ENCODE measurements at places on chromosomes 12 and 14. TPM values are rescaled to one million over a fixed set of nuclear protein-coding genes. Genes with fewer than 3 reads are reported as not detected.
A peak's percentile ranks its signal among the peaks of the same experiment; 100 is the strongest.

The FAM186B gene
- total RNA-seq: 0.47 TPM

The BICDL1 gene
- total RNA-seq: 0.15 TPM

The KRT82 gene
- not detected for total RNA-seq

The TNFRSF1A gene
- 124 TPM for total RNA-seq

The EFS gene
- 2.5 TPM for total RNA-seq

DNA sequence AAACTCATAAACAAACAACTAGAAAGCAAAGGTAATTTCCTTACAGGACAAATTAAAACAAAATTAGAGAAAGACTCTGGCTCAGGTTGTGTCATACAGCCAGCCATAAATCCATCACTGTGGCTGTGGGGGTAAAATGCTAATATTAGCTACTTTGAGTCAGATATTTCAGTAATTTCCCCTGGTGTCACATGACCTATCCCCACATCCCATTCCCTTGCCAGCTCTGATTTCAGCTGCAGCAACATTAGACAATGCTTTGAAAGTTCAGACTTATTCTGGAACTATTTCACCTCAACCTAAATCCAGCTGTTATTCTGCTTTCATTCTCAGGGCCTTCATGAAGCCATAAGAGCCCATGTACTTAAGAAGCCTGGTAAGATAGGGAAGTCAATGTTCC, 55.3 kb downstream of the RPL10L start:
- H3K27ac ChIP-seq: no peak overlapping the region
- no peaks in the 10 kb centered on the region for H3K27me3 ChIP-seq
- H3K4me3 ChIP-seq: no peak overlapping the region
- DNase-seq: no peak
- H3K4me1 ChIP-seq: no peaks in the 10 kb centered on the region
- no peaks in the 10 kb centered on the region for H3K36me3 ChIP-seq

- no peak for DNase-seq
- no peak overlapping the region for H3K4me3 ChIP-seq
- no peak overlapping the region for H3K27ac ChIP-seq
- no peaks in the 10 kb centered on the region for H3K27me3 ChIP-seq
- no peaks in the 10 kb centered on the region for H3K4me1 ChIP-seq
- no peaks in the 10 kb centered on the region for H3K36me3 ChIP-seq
Observed at GRCh38 chr12:89969093-89969492, 260.5 kb upstream of the ATP2B1 start.

DNA sequence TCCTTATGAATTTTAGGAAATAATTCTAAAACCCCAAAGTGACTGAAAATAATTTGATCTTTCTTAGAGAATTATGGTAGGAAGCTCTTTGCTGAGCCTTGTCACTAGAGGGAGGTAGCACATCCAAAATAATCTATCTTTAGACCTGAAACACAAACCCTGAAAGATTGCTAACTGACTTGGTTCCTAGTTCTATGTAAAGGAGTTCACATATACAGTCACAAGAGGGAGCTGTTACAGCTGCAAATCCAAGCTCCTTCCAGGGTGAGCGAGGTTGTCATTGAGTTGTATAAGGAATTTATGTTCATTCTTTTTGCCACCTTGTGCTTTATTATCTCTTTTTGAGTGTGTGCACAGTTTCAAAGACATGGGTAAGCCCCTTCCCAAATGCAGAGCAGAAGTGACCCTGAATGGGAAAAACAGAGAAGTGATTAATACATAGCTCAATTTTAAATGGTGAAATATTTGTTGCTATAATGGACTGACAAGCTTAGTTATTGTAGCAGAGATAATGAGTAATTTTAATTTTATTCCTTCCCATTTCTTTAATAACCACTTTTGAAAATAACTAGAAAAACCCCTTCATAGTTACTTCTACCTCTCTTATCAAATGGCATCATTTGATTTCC, 387.9 kb downstream of the DAD1 start:
- H3K4me3 ChIP-seq: no peak overlapping the region
- no peaks in the 10 kb centered on the region for H3K27me3 ChIP-seq
- no peaks in the 10 kb centered on the region for H3K4me1 ChIP-seq
- no peak for DNase-seq

GRCh38 chr12:22628228-22628627, 3.3 kb downstream of the ETNK1 start:
- no peak for DNase-seq
- no peaks in the 10 kb centered on the region for H3K27me3 ChIP-seq
- H3K4me1 ChIP-seq: peaks cover 27% of the 10 kb centered on the region
- H3K4me3 ChIP-seq: peak overlapping the region; percentile 93

GRCh38 chr14:75232597-75232996, 46.0 kb upstream of the FOS start:
- no peak overlapping the region for H3K27ac ChIP-seq
- no peak overlapping the region for H3K4me3 ChIP-seq
- peaks cover 31% of the 10 kb centered on the region for H3K4me1 ChIP-seq
- no peak for DNase-seq
- H3K27me3 ChIP-seq: no peaks in the 10 kb centered on the region

- H3K36me3 ChIP-seq: no peaks in the 10 kb centered on the region
- H3K27ac ChIP-seq: no peak overlapping the region
- no peak for DNase-seq
- no peak overlapping the region for H3K4me3 ChIP-seq
- no peaks in the 10 kb centered on the region for H3K4me1 ChIP-seq
- no peaks in the 10 kb centered on the region for H3K27me3 ChIP-seq
Observed at GRCh38 chr12:109759595-109759994, 46.0 kb downstream of the FAM222A start.

GRCh38 chr12:3014641-3015040, 55.4 kb downstream of the TEAD4 start:
- no peak overlapping the region for H3K27ac ChIP-seq
- DNase-seq: peak; percentile 51
- H3K27me3 ChIP-seq: no peaks in the 10 kb centered on the region
- H3K4me3 ChIP-seq: no peak overlapping the region
- H3K4me1 ChIP-seq: peaks cover 16% of the 10 kb centered on the region
- H3K36me3 ChIP-seq: no peaks in the 10 kb centered on the region

GRCh38 chr12:116099652-116100432, 177.7 kb downstream of the MED13L start:
- H3K4me1 ChIP-seq: peaks cover 23% of the 10 kb centered on the region
- no peaks in the 10 kb centered on the region for H3K27me3 ChIP-seq
- no peak for DNase-seq
- peaks cover 8% of the 10 kb centered on the region for H3K36me3 ChIP-seq
- H3K4me3 ChIP-seq: no peak overlapping the region

DNA sequence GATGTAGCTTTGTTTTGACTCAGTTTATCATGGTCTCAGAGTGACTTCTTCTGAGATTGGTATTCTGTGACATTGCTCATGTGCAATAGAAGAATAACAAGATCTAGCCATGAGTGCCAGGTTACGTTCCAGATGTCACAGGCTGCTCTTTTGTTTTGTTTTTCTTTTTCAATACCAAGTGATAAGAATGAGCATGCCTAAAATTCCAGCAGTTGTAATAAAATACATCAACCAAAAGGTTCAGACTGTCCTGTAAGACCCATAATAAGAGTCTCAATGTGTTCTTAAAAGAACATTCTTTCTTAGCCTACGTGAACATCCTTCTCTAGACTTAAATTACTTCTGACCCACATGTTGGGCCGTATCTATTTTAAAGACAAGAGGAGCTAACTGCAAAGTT, 669.2 kb downstream of the DIO2 start:
- no peak overlapping the region for H3K27ac ChIP-seq
- H3K4me3 ChIP-seq: no peak overlapping the region
- H3K27me3 ChIP-seq: no peaks in the 10 kb centered on the region
- no peak for DNase-seq
- no peaks in the 10 kb centered on the region for H3K4me1 ChIP-seq
- H3K36me3 ChIP-seq: no peaks in the 10 kb centered on the region

- no peak for DNase-seq
- no peaks in the 10 kb centered on the region for H3K27me3 ChIP-seq
- no peaks in the 10 kb centered on the region for H3K36me3 ChIP-seq
- H3K4me1 ChIP-seq: no peaks in the 10 kb centered on the region
- no peak overlapping the region for H3K27ac ChIP-seq
Observed at GRCh38 chr12:130160306-130160705, 2.0 kb upstream of the FZD10 start.

- H3K4me3 ChIP-seq: no peak overlapping the region
- H3K27me3 ChIP-seq: no peaks in the 10 kb centered on the region
- no peaks in the 10 kb centered on the region for H3K36me3 ChIP-seq
Observed at GRCh38 chr12:99059824-99060511, 414.9 kb downstream of the APAF1 start.

GRCh38 chr14:71751264-71751663, 181.0 kb upstream of the RGS6 start:
- no peaks in the 10 kb centered on the region for H3K27me3 ChIP-seq
- H3K4me1 ChIP-seq: no peaks in the 10 kb centered on the region
- no peaks in the 10 kb centered on the region for H3K36me3 ChIP-seq
- no peak for DNase-seq
- H3K27ac ChIP-seq: no peak overlapping the region

DNA sequence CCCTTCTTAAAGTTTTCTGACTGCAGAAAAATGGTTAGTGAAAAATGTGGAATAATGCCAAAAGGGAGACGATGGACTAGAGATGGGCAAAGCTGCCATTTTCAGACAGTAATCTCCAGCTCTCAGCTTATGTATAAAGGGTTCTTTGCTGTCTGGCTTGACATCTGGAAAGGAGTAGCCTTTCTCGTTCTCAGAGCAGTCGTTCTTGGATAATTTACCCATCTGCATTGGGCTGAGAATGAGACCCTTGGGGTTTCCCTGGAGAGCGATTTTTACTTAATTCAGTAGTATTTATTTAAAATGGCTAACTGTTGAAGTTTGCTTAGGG, 1.2 kb downstream of the NUDT4 start:
- no peaks in the 10 kb centered on the region for H3K27me3 ChIP-seq
- no peaks in the 10 kb centered on the region for H3K36me3 ChIP-seq
- peak overlapping the region; percentile 92 for H3K27ac ChIP-seq
- DNase-seq: no peak
- peak overlapping the region; percentile 78 for H3K4me3 ChIP-seq
- peaks cover 59% of the 10 kb centered on the region for H3K4me1 ChIP-seq

DNA sequence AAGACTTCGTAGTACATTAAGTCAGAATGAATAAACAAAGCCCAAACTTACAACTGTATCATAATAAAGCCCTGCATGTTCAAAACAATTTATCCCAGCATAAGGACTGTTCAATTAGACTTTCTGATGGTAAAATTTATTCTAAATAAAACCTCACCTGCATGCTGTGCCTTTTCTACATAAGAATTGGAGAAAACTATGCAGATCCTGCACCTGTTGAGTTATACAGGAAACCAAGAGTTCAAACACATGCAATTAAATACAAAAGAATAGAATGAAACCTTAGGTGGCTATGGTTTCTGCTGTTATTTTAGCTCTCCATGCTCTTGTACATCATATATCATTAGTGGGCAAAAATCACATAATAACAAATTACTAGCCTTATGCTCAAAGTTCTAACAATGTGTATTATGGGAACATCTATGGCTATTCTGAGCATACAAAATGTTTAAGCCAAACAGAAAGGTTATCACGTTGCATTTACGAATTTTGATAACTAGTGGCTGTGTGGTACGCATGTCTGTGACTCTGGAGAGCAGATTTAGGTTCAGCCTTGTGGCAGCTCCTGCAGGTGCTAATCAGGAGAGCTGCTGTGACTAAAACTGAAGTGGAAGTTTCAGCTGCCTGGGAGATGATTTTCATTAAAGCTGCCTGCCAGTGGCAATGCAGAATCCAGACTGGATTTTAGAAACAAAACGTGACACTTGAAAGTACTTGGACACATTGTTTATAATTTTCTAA, 36.1 kb upstream of the LRFN5 start:
- DNase-seq: no peak
- no peak overlapping the region for H3K4me3 ChIP-seq
- H3K27ac ChIP-seq: no peak overlapping the region
- no peaks in the 10 kb centered on the region for H3K36me3 ChIP-seq
- no peaks in the 10 kb centered on the region for H3K4me1 ChIP-seq
- H3K27me3 ChIP-seq: no peaks in the 10 kb centered on the region

- no peak overlapping the region for H3K4me3 ChIP-seq
- H3K36me3 ChIP-seq: no peaks in the 10 kb centered on the region
- H3K27ac ChIP-seq: no peak overlapping the region
- H3K4me1 ChIP-seq: peaks cover 6% of the 10 kb centered on the region
- H3K27me3 ChIP-seq: no peaks in the 10 kb centered on the region
Observed at GRCh38 chr14:90551733-90552464, 155.1 kb downstream of the CALM1 start.

DNA sequence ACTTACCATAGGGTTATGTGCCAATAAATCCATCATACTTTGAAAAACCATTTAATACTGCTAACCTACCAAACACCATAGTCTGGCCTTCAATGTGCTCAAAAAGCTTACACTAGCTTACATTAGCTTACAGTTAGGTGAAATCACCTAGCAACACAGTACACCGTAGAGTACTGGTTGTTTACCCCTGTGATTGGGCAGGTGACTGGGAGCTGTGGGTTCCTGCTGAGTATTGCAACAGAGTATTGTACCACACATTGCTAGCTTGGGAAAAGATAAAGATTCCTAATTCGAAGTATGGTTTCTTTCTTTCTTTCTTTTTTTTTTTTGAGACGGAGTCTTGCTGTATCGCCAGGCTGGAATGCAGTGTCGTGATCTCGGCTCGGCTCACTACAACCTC, 5.6 kb downstream of the ATP5MC2 start:
- H3K36me3 ChIP-seq: peaks cover 87% of the 10 kb centered on the region
- no peaks in the 10 kb centered on the region for H3K27me3 ChIP-seq
- peaks cover 20% of the 10 kb centered on the region for H3K4me1 ChIP-seq
- no peak overlapping the region for H3K27ac ChIP-seq
- DNase-seq: no peak

GRCh38 chr14:23933742-23934128, 19.8 kb upstream of the DHRS4 start:
- H3K4me1 ChIP-seq: no peaks in the 10 kb centered on the region
- DNase-seq: no peak
- H3K4me3 ChIP-seq: no peak overlapping the region

DNA sequence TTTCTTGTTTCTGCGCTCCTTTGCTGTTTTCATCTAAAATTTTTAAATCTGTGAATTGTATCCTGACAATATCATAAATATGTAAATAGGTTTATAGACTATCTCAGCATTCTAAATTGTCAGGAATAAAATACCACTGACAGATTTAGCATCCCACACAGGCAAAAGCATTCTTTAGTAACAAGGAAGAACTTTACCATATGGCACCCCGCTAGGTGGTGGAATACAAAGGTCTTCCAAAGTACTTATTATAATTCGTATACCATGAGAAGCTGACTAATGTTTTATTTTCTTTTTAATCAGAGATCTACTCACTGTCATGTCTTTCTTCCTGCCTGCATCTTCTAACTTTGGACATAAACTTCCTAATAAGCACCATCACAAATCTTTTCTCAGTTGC, 328.8 kb upstream of the NOVA1 start:
- H3K4me1 ChIP-seq: no peaks in the 10 kb centered on the region
- H3K27ac ChIP-seq: no peak overlapping the region
- no peak overlapping the region for H3K4me3 ChIP-seq
- no peak for DNase-seq
- no peaks in the 10 kb centered on the region for H3K36me3 ChIP-seq

All from psoas muscle (tissue), 8 donors.